Naive thymus-derived CD8-positive, alpha-beta T cell (primary cell): ENCODE measurements at places on chromosomes 1 and 21. TPM values are rescaled to one million over a fixed set of nuclear protein-coding genes. Genes with fewer than 3 reads are reported as not detected.

DNA sequence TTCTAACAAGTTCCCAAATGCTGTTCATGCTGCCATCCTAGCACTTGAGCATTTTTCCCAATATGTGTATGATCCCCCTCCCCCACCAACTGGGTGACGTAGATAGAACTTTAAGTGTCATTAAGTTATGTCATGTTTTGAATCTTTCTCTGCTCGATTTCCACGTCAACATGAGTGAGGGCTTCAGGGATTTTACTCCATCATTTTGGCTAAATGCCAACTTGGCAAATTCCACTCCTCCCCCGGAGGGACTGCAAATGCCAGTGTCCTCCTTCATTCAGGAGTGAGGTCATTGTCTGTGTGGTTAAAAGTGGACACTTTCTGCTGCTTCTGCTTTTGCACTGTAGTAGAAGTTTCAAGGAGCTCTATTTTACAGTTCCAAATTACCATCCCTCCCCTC lies 201.7 kb downstream of the FGGY start:
- DNase-seq: no peak
- H3K27me3 ChIP-seq: no peaks in the 10 kb centered on the region
- no peaks in the 10 kb centered on the region for H3K4me1 ChIP-seq
- H3K36me3 ChIP-seq: peaks cover 6% of the 10 kb centered on the region
- H3K4me3 ChIP-seq: no peak overlapping the region

DNA sequence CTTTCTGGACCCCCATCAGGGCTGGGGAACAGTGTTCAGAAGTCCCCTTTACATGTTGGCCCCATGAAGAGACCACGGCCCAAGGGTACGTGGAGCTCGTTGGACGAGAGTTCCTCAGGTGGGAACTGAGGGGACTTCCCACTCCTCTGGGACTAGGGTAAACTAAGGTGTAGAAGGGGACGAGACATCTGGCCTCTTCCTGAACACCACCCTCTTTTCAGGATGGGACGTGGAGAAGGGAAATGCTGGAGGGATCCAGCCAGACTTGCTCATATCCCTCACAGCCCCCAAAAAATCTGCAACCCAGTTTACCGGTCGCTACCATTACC lies 2.0 kb downstream of the NAXE start:
- no peak overlapping the region for H3K27ac ChIP-seq
- no peaks in the 10 kb centered on the region for H3K27me3 ChIP-seq
- DNase-seq: no peak
- no peak overlapping the region for H3K4me3 ChIP-seq
- peaks cover 7% of the 10 kb centered on the region for H3K36me3 ChIP-seq
- H3K4me1 ChIP-seq: peaks cover 16% of the 10 kb centered on the region

DNA sequence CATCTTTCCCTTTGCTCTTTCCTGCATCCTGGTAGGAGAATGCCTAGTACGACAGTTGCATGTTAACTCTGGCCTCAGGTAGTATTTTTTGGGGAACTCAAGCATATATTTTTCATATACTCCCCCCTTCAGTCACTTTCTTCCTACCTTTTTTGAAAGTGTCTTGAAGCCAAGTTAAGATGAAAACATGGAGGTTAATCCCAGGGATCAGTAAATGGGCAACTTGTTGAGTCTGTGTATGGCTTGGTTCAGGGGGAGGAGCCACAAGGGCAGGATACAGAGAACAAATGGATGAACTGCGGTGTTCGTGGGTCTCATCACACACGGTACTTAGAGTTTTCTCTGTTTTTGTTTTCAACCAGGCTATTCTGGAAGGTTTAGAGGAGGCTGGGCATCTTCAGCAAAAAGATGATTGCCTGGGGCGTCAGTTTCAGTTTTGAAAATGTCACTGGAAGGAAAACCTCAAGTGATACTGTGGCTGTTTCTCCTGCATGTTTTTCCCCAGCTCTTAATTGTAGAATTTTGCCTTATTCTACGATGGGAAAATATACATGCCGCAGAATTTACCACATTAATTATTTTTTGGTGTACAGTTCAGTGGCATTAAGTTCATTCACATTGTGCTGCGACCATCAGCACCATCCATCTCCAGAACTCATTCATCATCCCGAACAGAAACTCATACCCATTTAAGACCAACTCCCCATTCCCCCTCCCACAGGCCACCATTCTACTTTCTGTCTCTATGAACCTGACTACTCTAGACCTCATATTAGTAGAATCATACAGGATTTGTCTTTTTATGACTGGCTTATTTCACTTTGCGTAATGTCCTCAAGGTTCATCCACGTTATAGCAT lies 71.5 kb downstream of the MAP10 start:
- no peak overlapping the region for H3K4me3 ChIP-seq
- no peaks in the 10 kb centered on the region for H3K4me1 ChIP-seq
- H3K27me3 ChIP-seq: peaks cover 5% of the 10 kb centered on the region
- H3K27ac ChIP-seq: no peak overlapping the region

GRCh38 chr1:41471658-41472057 lies 12.8 kb downstream of the EDN2 start:
- no peak for DNase-seq
- H3K4me1 ChIP-seq: no peaks in the 10 kb centered on the region
- no peak overlapping the region for H3K27ac ChIP-seq

DNA sequence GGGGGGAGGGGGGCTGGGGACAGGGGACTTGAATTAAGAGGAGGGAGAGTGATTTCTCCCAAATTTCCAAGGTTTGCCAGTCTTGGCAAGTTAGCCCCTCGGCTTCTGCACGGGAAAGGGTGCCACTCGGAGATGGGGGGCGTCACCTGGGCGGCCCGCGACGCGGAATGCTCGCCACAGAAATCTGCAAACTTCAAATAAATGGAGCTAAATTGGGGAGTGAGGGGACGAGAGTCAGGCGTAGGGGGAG lies 885 bp upstream of the SSBP3 start:
- DNase-seq: no peak
- H3K36me3 ChIP-seq: peaks cover 17% of the 10 kb centered on the region
- no peaks in the 10 kb centered on the region for H3K27me3 ChIP-seq
- peak overlapping the region; percentile 99 for H3K4me3 ChIP-seq

GRCh38 chr1:32767156-32767555 lies 50.0 kb downstream of the YARS1 start:
- H3K27ac ChIP-seq: no peak overlapping the region
- H3K36me3 ChIP-seq: no peaks in the 10 kb centered on the region
- H3K4me1 ChIP-seq: no peaks in the 10 kb centered on the region
- no peak overlapping the region for H3K4me3 ChIP-seq
- H3K27me3 ChIP-seq: no peaks in the 10 kb centered on the region
- DNase-seq: no peak

DNA sequence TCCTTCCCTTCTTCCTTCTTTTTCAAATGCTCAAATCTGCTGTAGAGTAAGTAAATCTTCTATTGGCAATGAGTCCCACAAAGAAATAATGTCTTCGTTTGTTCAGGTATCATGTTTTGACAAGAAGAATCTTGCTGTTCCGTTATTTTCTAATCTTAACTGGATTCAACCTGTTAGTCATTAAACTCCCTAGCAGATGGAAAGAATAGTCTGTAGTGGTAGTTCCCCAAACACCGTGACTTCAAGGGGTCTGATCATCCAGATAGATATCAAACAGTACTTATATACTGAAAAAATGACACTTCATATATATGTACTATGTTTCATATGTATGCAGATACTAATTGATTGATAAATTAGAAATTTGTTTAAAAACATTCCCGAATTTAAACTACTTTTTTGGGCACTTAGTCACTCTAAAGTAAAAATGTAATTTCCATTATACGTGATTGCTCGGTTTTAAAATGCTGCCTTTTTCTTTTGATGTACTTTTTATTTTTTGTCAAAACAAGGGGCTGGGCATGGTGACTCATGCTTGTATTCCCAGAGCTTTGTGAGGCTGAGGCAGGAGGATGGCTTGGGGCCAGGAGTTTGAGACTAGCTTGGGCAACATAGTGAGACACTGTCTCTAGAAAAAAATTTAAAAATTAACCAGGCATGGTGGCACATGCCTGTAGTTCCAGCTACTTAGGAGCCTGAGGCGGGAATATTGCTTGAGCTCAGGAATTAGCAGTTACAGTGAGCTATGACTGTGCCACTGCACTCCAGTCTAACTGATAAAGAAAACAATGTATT lies 335.7 kb upstream of the SNX7 start:
- peaks cover 8% of the 10 kb centered on the region for H3K4me1 ChIP-seq
- H3K4me3 ChIP-seq: no peak overlapping the region
- H3K27ac ChIP-seq: no peak overlapping the region
- no peak for DNase-seq

GRCh38 chr1:246607462-246607861 lies 41.2 kb downstream of the CNST start:
- no peak overlapping the region for H3K4me3 ChIP-seq
- no peaks in the 10 kb centered on the region for H3K36me3 ChIP-seq
- no peak for DNase-seq
- no peak overlapping the region for H3K27ac ChIP-seq
- H3K27me3 ChIP-seq: no peaks in the 10 kb centered on the region
- peaks cover 65% of the 10 kb centered on the region for H3K4me1 ChIP-seq

GRCh38 chr1:157496121-157496526 lies 56.2 kb downstream of the FCRL5 start:
- no peaks in the 10 kb centered on the region for H3K36me3 ChIP-seq
- H3K27me3 ChIP-seq: peaks cover 33% of the 10 kb centered on the region
- H3K27ac ChIP-seq: no peak overlapping the region
- no peak overlapping the region for H3K4me3 ChIP-seq
- H3K4me1 ChIP-seq: peaks cover 5% of the 10 kb centered on the region
- peak; percentile 40 for DNase-seq

- H3K27me3 ChIP-seq: peaks cover 2% of the 10 kb centered on the region
- H3K36me3 ChIP-seq: no peaks in the 10 kb centered on the region
Observed at GRCh38 chr21:32233055-32233546, 45.7 kb downstream of the MIS18A start.

- H3K36me3 ChIP-seq: no peaks in the 10 kb centered on the region
- peak within 1 kb of the TSS; percentile 93 for H3K4me3 ChIP-seq
- no peaks in the 10 kb centered on the region for H3K27me3 ChIP-seq
Observed at GRCh38 chr1:229558460-229559335, at the start of gene ABCB10. Gene ABCB10 (minus strand): TSS chr1:229558707. CDS start chr1:229558652, 55 bp downstream.

CYP4A11 gene
- not detected for polyA plus RNA-seq

NHLH2 gene
- not detected for polyA plus RNA-seq

KCNK1 gene
- not detected for polyA plus RNA-seq

EPHA8 gene
- not detected for polyA plus RNA-seq

KRTAP8-1 gene
- polyA plus RNA-seq: not detected

DNAI4 gene
- 0.86 TPM for polyA plus RNA-seq

LCE5A gene
- polyA plus RNA-seq: not detected

LCE1B gene
- polyA plus RNA-seq: not detected

TLCD4 gene
- not detected for polyA plus RNA-seq

ZNF124 gene
- 6.5 TPM for polyA plus RNA-seq
